ENCODE measurements at places on chromosomes 7 and 10. TPM values are rescaled to one million over a fixed set of nuclear protein-coding genes. Genes with fewer than 3 reads are reported as not detected.

GRCh38 chr7:29091715-29092114, 54.6 kb downstream of the CPVL start:
- H3K4me3 ChIP-seq: peak overlapping the region; percentile 77
- no peak for DNase-seq
- H3K4me1 ChIP-seq: peaks cover 16% of the 10 kb centered on the region

GRCh38 chr10:62763155-62763554, 41.4 kb upstream of the ADO start:
- H3K27ac ChIP-seq: no peak overlapping the region
- no peak overlapping the region for H3K4me3 ChIP-seq
- DNase-seq: no peak
- H3K36me3 ChIP-seq: no peaks in the 10 kb centered on the region

DNA sequence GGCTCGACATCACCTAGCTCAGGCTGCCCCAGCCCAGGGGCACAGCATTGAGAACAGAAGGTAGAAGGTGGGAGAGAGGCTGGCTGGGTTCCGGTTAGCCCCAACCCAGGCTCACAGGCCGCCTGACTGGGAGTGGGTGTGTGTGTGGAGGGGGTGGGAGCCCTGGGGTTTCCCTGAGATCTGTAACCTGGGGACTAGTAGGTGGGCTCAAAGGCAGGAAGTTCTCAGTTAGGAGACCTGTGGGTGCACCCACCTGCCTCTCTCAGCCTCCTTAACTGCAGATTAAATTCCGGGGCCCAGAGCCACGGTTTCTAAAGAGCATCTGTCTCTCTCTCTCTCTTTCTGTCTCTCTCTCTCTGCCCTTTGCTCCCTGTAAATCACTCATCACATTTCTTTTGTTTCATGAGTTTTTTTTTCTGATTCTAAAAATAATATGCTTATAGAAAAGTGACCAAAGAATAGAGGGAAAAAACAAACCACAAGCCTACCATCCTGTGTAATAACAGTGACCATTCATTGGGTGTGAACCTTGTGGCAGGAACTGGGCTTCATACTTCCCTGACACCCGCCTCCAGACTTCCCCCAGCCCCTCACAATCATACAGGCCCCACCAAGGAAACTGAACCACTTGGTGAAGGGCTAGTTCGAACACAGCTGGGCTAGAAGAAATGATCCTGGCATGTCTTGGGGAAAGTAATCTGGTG, 83.4 kb upstream of the SMNDC1 start:
- peaks cover 59% of the 10 kb centered on the region for H3K4me1 ChIP-seq
- no peak for DNase-seq
- H3K27ac ChIP-seq: peak overlapping the region; percentile 96
- peaks cover 2% of the 10 kb centered on the region for H3K36me3 ChIP-seq
- peak overlapping the region; percentile 49 for H3K4me3 ChIP-seq
- no peaks in the 10 kb centered on the region for H3K27me3 ChIP-seq

DNA sequence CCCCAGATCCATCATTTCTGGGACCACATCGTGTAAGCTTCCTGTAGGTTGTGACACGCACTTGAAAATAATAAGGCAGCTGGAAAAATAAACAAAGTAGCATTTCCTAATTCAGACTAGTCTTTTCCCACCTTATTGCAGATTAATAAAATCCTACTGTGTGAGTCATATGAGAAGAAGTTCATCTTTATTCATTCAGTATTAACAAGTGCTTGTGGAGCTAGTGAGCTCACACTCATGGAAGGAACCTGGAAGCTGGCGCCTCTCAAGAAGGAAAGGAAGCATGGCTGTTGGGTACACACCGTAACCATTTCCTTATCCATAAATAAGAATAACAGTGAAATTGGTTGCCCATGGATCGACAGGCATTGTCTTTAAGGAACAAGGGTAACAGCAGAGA, 152.6 kb upstream of the PFKP start:
- no peak for DNase-seq
- no peak overlapping the region for H3K27ac ChIP-seq
- no peaks in the 10 kb centered on the region for H3K4me1 ChIP-seq
- peaks cover 12% of the 10 kb centered on the region for H3K27me3 ChIP-seq

DNA sequence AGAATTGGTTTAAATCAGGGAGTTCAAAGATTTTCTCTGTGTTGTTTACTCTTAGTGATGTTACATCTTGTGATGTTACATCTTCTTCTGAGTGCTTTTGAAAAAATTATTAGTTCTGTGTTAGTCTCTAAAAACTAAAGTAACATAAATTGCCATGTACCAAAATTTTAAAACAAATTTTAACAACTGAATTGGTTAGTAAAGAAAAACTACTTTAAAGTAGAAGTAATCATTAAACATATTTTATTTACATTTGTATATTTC, 5.2 kb upstream of the IGF2BP3 start:
- no peak for DNase-seq
- H3K4me3 ChIP-seq: no peak overlapping the region
- H3K36me3 ChIP-seq: no peaks in the 10 kb centered on the region
- peaks cover 32% of the 10 kb centered on the region for H3K4me1 ChIP-seq

The ITPRID1 gene
- total RNA-seq: not detected

DNA sequence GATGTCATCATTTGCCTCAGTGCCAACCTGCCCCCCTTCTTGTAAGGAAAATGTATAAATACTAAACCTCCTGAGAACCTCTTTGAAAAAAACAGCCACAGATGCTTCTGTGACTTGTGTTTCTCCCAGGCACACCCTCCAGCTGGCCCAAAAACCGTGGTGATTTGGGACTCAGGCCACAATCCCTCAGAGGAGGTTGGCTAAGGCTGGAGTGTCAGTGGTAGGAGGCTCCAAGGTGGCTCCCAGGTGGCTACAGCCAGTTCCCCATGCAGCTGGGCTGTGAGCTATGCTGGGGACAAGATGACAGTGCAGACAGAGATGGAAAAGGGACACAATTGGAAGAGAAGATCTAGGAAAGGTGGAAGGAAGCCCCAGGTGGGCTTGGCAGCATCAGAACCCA, 104.7 kb downstream of the CPXM2 start:
- H3K27ac ChIP-seq: no peak overlapping the region
- H3K36me3 ChIP-seq: no peaks in the 10 kb centered on the region
- H3K4me3 ChIP-seq: no peak overlapping the region
- no peaks in the 10 kb centered on the region for H3K4me1 ChIP-seq

DNA sequence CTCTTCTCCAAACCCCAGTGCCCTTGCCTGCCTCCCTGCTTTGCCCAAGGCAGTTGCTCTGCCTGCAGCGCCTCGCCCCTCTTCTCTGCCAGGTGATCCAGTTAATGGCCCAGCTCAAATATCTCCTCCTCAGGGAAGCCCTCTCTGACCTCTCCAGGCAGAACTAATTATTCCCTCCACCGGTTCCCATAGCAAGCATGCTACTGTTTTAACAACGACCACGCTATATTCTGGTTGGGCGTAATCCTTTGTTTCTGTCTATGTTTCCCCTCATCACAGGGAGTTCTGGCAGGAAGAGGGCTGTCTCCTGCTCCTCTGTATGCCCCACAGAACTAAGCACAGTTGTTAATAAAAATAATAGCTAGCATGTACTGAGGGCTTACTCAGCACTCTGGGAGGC, 36.8 kb upstream of the R3HCC1L start:
- H3K27me3 ChIP-seq: no peaks in the 10 kb centered on the region
- H3K27ac ChIP-seq: no peak overlapping the region
- no peak overlapping the region for H3K4me3 ChIP-seq
- H3K36me3 ChIP-seq: no peaks in the 10 kb centered on the region
- no peak for DNase-seq
- no peaks in the 10 kb centered on the region for H3K4me1 ChIP-seq

The SFRP4 gene
- total RNA-seq: not detected

The HMX2 gene
- not detected for total RNA-seq

DNA sequence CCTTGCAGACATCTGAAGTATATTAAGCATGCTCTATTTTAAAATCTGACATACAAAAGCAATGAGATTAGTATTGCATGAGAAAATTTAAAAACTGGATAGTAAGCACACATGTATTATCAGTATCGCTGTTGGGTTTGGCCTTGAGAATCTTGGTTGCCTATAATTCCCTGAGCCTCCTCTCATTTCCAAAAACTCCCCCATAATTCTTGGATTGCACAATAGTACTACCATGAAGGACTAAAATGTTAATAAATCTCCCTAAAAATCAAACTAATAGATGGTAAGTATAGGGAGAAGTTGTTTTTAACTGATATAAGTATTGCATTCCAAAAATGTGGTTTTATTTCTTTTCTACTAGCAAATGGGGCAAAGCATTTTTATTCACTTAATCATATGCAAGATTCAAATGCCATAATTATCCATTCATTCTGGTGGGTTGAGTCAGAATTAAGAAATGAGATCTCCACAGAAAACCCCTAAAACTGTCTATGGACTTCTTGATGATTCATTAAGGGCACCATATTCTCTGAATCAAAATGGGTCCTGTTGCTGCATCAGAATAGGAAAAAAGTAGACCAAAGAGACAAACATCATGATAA, 10.3 kb upstream of the VIM start:
- H3K27me3 ChIP-seq: peaks cover 4% of the 10 kb centered on the region
- peak overlapping the region; percentile 67 for H3K27ac ChIP-seq
- H3K36me3 ChIP-seq: peaks cover 26% of the 10 kb centered on the region
- H3K4me1 ChIP-seq: peaks cover 53% of the 10 kb centered on the region
- no peak overlapping the region for H3K4me3 ChIP-seq
- no peak for DNase-seq

DNA sequence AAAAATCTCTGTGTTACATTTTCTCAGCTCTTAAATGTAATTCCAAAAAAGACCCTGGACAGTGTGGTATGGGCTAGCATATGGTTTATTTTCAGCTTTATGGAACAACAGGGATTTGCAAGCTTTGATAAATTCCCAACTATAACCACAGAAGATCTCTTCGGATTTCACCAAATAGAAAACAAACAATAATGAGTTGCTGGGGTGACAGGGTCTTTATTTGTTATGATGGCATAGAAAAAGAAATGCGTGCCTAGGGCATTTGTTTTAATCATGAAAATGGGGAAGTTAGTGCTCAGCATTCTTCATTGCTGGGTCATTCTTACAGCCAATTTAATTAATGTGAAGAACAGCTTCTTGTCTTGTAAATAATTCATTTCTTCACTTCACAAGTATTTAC, 139.0 kb downstream of the LRRN3 start:
- H3K4me1 ChIP-seq: peaks cover 9% of the 10 kb centered on the region
- DNase-seq: no peak
- no peaks in the 10 kb centered on the region for H3K36me3 ChIP-seq
- no peaks in the 10 kb centered on the region for H3K27me3 ChIP-seq

DNA sequence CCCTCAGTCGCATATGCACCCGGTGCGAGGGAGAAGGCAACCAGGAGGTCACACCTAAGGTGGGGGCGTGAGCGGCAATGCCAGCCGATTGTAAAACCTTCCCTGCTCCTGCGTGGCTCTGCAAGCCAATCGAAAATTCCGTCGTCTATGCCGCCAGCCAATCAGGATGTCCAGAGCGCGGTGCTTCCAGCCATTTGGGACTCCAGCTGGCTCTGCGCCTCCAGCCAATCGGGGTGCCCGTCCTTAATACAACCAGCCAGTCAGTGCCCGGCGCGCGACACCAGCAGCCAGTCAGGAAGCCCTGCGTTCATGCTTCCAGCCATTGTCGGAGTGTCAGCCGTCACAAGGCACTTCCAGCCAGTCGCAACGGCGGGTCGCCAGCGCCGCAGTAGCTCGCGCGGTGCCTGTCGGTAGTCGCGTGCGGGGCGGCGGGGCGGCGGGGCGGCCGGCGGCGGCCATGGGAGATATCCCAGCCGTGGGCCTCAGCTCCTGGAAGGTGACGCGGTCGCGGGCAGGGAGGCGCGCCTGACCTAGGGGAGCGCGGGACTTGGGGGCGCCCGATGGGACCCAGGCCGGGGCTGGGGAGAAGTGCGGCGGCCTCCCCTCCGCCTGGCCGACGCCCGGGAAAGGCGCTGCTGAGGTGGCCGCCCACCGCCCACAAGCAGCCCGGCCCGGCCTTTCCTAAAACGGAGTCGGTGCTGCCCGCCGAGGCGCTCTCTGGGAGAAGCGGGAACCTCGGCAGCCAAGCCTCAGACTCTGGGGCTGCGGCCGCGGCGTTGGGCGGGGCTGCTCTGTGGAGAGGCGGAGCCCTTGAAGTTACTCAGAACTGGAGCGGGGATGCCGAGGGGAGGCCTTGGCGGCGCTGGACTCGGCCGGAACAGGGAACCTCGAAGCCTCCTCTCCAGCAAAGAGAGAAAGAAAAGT, at the start of gene AKR1E2:
Gene AKR1E2, plus strand, starts transcription at position 340 of the 924 bp plus-strand sequence. Its CDS starts 118 bp downstream, at position 458.
- DNase-seq: peak; percentile 82
- peaks cover 22% of the 10 kb centered on the region for H3K4me1 ChIP-seq
- peaks cover 7% of the 10 kb centered on the region for H3K36me3 ChIP-seq
- H3K27me3 ChIP-seq: peaks cover 45% of the 10 kb centered on the region
- peak within 1 kb of the TSS; percentile 69 for H3K27ac ChIP-seq

DNA sequence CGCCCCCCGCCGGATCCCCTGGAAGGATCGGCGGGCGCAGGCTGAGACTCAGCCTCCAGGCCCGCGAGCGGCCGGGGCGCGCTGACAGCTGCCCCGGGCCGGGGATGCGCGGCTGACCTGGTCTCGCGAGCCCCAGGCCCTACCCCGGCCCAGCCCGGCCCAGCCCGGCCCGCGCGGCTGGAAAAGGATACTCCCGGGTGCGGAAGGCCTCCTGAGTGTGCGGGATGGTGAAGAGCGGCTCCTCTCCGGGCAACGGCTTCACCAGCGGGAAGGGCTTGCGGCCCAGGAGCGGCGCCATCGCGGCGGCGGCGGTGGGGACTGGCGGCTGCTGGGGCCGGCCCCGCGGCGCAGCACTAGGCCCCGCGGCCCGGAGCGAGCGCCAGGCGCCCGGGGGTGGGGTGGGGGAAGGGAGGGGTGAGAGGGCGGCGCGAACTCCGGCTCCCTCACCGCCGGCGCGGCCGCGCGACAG, 423 bp downstream of the BAZ1B start:
- peaks cover 59% of the 10 kb centered on the region for H3K4me1 ChIP-seq
- peaks cover 34% of the 10 kb centered on the region for H3K36me3 ChIP-seq
- no peak overlapping the region for H3K27ac ChIP-seq
- DNase-seq: no peak
